ENCODE measurements at places on chromosomes 3 and 15. TPM values are rescaled to one million over a fixed set of nuclear protein-coding genes. Genes with fewer than 3 reads are reported as not detected.

The LRRC34 gene
- 5.6 TPM for total RNA-seq

DNA sequence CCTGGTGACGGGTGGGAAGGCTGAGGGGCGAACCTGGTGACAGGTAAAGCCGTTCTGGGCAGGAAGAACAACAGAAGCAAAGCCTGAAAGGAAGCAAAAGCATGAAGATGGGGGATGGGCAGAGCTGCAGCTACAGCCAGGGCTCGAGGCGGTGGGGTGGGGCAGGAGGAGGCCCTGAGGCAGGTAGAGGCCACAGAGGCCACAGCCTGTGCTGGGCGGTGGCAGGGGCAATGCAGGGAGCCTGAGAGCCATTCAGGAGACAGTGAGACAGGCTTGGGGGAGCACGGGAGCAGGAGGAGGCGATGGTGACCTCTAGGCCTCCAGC lies 8.2 kb downstream of the PCSK6 start:
- no peak for DNase-seq

DNA sequence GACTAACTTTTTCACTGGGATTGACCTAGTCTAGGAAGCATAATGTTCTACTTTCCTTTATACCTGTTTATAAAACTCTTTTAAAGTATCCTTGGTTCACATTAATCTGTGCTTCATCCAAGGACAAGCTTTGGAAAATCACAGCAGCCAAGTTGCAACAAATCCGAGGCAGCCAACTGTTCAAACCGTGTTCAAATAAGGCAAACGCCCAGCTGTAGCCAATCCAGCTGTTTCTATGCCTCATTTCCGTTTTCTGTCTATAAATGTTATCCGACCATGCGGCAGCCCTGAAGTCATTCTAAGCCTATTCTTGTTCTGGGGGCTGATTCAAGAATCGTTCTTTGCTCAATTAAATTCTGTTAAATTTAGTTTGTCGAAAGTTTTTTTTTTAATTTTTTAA lies 78.3 kb downstream of the FMN1 start:
- no peak for DNase-seq

The GABRR3 gene
- total RNA-seq, result not detected

DNA sequence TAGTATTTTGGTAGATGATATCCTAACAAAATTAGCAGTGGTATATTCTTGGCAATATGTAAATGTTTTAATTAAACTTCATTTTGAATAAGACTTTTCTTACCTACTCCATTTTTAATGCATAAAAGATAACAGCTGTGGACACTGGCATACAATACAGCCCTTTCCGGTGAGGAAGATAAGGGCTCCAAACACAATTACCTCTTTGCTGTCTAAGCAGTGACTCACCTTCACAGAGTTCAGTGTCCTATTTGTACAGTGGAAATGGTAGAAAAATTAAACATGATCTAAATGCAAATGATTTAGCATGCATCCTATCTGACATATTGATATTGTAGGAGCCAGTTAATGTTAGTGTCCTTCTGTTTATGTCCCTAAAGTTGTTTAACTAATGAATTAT lies 969.4 kb downstream of the PLOD2 start:
- DNase-seq, result no peak

- DNase-seq, result no peak
Measured at GRCh38 chr15:87873516-87873915, 383.0 kb downstream of the NTRK3 start.

DNA sequence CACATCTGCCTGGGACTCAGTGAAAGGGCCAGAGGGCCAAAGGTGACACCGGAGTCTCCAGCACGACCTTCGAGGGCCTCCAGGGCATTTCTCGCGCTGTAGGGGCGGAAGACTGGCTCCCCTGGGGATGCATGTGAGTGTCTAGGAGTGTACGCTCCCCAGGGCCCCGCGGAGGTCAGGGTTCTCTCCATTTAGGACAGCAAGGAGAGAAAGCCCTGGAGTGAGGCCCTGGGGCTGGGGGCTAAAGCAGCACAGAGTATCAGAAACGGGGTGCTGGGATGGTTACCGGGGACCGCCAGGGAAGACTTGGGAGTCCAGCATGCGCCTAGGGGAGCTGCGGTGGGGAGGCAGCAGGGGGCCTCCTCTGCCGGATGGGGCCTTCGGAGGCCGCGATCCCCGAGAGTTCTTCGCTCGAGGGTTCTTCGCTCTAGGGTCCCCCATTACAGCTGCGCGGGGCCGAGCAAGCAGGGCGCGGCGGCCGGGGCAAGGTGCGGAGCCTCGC lies 595 bp upstream of the APBA2 start:
- no peak for DNase-seq

The LTK gene
- total RNA-seq, result 6.2 TPM

The ADAMTS7 gene
- 8.3 TPM for total RNA-seq

GRCh38 chr15:98442379-98442833 lies 205.9 kb upstream of the IGF1R start:
- no peak for DNase-seq

GRCh38 chr3:15942462-15942861 lies 144.7 kb upstream of the ANKRD28 start:
- no peak for DNase-seq

The SEMA7A gene
- 74.9 TPM for total RNA-seq

GRCh38 chr15:68679961-68680371 lies 101.2 kb downstream of the CORO2B start:
- DNase-seq, result no peak

The APOD gene
- 2.3 TPM for total RNA-seq
